CD8-positive, alpha-beta memory T cell (primary cell): ENCODE measurements at places on chromosomes 7 and 10.

DNA sequence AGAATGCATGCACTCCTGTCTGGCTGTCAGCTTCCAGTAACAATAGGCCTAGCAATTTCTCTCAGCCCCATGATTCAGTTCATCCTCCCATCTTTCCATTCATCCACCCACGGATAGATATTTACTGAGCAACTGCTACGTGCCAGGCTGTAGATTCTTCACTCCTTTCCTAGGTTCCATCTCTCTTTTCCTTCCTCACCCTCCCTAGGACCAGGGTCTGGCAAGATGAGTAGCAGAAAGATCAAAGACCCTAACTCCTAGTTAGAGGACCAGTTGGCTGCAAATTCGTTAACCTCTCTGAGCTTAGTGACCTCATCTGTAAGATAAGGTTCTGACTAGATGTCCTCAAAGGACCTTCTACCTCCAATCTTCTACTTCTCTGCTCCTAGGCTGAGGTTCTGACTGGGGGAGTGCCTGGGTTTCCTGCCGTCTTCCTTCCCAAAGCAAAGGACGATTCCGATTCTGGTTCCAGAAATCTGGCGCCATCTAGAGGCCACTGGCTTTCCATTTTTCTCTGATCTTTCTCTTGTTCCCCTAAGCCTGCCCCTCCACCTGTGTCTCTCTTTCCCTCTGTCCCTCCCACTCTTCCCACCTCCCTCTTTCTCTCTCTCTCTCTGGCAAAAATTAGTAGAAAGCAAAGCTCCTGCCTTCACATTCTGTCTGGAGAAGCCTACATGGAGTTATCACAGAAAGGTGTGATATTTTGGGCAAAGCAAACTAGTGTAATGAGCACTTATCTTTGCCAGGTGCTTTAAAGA is 26.2 kb downstream of the TBATA start:
- peak; percentile 72 for DNase-seq

DNA sequence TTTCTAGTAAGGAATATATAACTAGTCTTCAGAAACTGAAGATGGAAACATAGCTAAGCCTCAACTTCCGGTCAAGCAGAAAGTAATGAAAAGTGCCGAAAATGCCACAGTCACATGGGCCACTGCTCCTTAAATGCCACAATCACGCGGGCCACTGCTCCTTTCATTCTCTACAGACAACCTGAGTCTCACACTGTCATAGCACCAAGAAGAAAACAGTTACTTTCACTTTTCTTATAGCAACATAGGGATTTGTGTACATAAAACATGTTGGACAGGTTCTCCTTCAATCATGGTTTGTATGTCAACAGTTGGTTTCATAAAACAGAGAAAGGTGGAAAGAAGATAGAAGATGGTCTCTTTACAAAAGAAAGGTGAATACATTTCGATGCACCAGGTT is 48.6 kb upstream of the NOBOX start:
- DNase-seq = no peak

GRCh38 chr7:101197991-101198390 is 2.8 kb downstream of the MOGAT3 start:
- DNase-seq = no peak

GRCh38 chr10:74078037-74078436 is 72.6 kb downstream of the AP3M1 start:
- peak; percentile 15 for DNase-seq

DNA sequence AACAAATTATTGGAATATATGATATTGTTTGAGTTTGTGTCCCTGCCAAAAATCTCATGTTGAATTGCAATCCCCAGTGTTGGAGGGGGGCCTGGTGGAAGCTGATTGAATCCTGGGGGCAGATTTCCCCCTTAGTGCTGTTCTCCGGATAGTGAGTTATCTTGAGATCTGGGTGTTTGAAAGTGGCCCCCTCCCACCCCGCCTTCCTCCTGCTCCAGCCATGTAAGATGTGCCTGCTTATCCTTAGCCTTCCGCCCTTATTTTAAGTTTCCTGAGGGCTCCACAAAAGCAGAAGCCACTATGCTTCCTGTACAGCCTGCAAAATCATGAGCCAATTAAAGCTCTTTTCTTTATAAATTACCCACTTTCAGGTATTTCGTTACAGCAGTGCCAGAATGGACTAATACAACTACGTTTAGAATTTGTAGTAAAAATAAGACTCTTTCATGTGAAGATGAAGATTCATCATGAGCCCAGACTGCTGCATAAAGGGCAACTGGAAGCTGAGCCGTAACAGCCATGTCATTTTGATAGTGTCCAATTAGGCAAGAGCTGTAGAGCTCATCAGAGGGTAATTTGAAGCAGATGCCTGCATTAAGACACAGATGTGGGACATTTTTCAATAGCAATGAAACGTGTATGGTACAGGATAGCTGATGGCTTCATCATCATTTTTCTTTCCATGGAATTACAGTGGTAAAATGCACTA is 1007.2 kb downstream of the REEP3 start:
- no peak for DNase-seq

GRCh38 chr10:22700489-22700888 is 13.9 kb downstream of the PIP4K2A start:
- DNase-seq = no peak

DNA sequence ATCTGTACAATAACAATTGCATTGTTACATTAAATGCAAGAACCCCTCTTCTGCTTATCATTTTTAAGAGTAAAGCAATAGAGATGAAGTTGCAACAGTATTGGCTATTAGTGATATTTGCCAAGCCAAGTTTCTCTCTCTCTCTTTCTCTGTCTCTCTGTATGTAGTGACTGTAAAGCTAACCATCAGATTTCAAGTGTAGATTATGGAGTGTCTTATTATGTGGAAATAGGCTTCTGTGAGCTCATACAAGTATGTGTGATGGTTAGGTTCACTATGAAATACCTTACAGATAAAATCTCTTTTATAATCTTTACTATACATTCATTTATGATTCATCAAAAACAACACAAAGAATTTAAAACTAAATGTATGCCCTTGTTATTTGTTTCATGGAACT is 28.6 kb upstream of the NRP1 start:
- no peak for DNase-seq

DNA sequence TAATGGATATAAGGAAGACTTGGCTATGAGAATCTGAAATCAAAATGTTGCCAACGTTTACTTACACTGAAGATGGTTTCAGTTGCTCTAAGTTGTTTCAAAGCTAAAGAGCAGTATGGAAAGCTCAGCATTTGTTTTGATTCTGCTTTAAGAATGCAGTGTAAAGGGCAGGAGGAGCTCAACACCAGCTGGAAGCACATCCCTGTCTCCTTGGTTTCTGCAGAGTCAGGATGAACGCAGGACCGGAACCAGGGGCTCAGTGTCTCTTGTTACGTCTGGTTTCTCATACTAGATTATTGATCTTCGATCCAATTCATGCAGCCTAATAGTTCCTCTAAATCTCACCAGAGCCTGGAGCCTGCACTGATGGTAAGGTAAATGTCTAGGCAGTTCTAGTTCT is 24.1 kb downstream of the ZRANB1 start:
- no peak for DNase-seq

GRCh38 chr7:150962553-150963399 is 15.3 kb downstream of the KCNH2 start:
- DNase-seq = peak; percentile 69

- DNase-seq = no peak
Measured at GRCh38 chr7:23357190-23358093, 58.3 kb downstream of the MALSU1 start.

DNA sequence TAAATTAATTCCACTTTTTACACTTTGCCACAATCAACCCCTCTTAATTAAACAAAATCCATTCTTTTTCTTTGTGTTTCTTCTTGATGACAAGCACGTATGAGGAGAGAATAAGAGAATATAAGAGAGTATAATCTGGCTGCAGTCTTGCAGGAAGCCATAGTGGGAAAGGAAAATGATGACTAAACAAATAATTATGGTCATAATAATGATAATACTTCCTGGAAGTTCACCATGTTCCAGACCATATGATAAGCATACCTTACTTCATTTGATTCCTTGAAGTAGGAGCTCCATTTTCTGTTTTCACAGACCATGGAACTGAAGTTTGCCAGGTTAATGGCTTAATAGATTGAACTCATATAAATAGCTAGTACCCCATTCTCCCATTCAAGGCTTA is 237.8 kb downstream of the SEMA3D start:
- no peak for DNase-seq

GRCh38 chr7:21943436-21943835 is 2.3 kb downstream of the CDCA7L start:
- no peak for DNase-seq

DNA sequence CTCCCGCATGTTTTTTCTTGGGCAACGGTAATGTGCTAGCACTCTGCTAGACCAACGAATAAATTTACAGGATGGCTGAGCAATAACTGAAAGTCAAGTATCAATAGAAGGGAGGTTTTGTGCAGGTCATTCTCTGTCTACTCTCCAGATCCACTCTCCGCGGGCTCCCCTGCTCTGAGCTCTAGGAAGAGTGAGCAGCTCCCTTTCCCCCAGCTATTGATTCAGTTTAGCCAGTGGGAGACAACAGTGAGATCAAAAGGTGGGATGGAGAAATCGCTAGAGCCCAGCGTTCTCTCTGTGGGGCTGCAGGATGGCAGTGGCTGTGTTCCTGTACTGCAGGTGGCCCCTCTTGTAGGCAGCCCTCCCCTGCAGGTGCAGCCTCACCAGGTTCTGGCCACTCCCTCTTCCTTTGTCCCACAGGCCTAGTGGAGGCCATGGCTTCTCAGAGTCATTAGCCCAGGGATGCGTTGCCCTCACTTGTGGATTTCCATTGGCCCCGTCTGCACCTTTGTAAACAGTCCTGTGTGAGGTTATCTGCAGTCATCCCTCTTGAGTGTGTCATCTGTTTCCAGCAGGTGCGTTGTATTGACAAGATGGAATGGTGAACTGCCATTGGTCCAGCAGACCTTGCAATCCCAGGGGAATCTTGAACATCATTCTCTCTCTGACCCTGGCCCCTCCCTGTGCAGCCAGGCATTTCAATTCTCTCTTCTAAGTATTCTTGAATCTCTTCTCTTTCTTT is 11.1 kb downstream of the MSRB2 start:
- DNase-seq = no peak
